ENCODE measurements at places on chromosomes 4 and X.

DNA sequence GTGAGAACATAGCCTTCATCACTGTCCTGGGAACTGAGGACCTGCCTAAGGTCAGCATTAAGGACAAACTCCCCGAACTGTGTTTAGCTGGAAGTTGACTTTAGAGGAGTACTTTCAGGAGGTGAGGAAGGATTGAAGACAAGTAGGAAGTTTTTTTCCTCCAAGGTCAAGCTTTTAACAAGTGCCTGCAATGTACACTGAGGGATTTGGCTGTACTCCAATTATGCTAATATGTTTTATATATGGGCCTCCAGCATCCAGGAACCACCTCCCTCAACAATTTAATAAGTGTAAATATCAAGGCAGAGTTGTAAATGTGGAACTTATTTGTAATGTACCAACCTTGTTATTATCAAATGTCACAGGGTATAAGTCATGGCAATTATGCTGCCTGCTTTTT is 726.2 kb downstream of the RPA4 start:
- DNase-seq = no peak

GRCh38 chr4:163495900-163496299 is 1.4 kb downstream of the TMA16 start:
- no peak for DNase-seq

DNA sequence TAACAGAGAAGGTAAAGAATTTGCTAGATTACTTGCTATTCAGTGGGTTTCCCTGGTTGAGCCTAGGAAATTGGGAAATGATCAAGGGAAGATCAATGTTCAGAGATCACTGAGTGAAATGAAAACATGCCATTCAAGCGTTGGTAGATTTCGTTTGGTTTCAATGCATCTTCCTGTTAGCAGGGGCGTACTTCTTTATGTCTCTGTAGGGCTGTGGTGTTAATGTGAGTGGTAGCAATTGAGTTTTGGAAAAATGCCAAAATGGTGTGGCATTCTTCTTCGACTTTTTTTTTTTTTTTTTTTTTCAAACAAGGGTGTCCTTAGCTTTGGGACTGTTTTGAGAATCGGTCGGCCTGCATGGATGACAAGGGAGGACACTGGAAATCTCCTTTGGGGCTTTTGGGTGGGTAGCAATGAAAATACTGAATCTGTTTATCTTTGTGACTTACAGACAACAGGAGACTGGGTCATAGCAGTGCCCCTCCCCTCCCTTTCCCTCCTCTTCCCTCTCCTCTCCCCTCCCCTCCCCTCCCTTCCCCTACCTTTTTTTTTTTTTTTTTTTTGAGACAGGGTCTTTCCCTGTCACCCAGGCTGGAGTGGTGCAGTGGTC is 50.4 kb downstream of the SPRY1 start:
- DNase-seq = no peak

- DNase-seq = no peak
Measured at GRCh38 chr4:183266371-183266770, 53.7 kb downstream of the CLDN22 start.

- no peak for DNase-seq
Measured at GRCh38 chr4:8832113-8832915, 39.3 kb downstream of the HMX1 start.

- DNase-seq = no peak
Measured at GRCh38 chrX:25048178-25048577, 32.4 kb upstream of the ARX start.

- no peak for DNase-seq
Measured at GRCh38 chr4:152160225-152160800, 375.6 kb downstream of the FBXW7 start.

DNA sequence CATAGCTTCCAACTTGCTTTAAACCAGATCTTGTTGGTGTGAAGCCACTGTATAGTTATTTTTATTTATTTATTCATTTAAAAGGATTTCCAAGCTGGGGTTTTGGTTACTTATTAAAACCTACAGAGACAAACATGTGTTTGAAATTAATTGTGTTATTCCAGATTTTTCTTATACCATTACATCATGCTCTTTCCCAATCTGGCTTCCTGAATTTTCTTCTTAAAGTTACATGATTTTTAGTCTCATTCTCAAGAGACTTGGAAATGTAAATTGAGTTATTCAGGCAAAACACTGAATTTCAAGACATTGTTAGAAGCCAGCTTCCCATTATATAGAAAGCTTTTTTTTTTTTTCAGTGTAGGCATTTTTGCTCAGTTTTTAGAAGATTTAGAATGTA is 381.9 kb downstream of the IL1RAPL1 start:
- DNase-seq = no peak

GRCh38 chr4:123043013-123043412 is 120.6 kb upstream of the NUDT6 start:
- no peak for DNase-seq

DNA sequence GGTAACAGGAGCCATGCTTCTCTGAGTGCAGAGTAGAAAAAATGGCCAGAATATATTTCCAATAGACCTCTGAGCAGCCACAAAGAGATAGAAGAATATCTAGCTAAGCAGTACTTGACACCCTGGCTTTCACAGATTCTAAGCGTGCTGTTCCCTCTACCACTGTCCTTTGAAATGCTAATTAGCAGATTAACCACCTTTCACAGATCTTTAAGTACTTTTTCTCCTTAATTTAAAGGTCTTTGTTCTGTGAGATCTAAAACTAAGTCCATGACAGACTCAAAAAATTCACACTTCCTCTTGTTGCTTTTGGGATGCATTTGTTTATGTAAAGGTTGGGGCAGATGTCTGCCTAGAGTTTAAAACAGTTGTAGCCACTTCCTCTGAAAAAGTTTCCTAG is 28.3 kb upstream of the MAGEC2 start:
- DNase-seq = no peak

DNA sequence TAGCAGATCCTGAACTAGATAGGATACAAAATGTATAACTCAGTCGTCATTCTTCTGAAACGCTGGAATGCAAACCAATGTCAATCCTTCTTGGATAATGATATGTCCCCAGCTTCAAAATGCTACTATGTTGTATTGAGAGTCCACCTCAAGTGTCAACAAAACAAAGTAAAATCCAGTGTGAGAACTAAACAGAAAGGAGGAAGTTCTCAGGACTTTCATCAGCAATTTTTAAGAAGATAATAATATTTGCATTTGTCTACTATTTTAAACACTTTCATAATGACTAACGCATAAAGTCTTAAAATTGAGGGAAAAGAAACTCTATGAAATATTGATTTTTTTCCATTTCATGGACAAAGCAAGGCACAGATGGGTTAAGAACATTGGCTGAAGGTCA is 36.3 kb downstream of the SOD3 start:
- DNase-seq = no peak

DNA sequence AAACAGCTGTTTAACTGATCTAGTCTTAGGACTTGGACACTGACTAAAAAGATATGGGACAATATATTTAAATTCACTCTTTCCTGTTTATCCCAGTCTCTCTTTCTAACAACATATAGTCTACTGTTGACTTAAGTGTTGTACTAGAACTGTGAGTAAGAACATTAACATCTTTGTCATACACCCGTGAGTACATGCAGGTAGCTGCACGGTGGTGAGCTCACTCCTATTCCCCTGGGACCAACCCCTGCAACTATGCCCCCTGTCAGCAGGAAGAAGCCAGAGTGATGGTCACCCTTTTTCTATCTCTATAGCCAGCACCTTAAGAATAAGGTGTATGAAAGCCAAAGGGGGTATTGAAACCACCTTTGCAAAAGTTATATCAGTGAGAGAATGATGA is 17.6 kb downstream of the TBL1X start:
- no peak for DNase-seq

DNA sequence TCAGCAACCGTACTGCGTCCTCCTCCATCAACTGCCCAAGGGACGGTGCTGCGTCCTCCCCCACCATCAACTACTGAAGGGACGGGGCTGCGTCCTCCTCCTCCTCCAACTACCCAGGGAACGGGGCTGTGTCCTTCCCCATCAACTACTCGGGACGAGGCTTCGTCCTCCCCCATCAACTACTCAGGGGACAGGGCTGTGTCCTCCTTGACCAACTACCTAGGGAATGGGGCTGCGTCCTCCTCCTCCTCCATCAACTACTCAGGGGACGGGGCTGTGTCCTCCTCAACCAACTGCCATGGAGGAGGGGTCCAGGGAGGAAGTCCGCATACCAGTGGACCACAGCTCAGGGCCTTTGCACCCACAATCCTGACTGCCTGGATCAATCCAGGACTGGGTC is 24.4 kb downstream of the PPP2R3B start:
- DNase-seq = no peak

- DNase-seq = no peak
Measured at GRCh38 chrX:22952010-22952409, 47.8 kb upstream of the DDX53 start.

DNA sequence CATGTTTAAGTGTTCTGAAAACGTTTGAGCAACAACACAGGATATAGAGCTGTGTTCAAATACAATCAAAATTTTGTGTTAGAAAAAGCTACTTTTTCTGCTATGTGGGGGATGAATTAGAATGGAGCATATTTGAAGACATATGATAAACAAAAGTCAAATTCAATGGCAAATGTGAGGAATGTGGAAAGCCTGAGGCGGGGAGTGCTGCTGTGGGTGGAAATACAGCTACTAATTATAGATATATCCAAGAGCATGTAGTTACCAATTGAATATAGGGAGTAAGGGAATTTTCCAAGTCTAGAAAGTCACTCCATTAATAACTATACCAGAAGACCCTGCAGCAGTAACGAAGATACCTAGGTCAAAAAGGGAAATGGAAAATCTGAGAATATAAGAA is 2370.4 kb upstream of the TENM3 start:
- DNase-seq = no peak

DNA sequence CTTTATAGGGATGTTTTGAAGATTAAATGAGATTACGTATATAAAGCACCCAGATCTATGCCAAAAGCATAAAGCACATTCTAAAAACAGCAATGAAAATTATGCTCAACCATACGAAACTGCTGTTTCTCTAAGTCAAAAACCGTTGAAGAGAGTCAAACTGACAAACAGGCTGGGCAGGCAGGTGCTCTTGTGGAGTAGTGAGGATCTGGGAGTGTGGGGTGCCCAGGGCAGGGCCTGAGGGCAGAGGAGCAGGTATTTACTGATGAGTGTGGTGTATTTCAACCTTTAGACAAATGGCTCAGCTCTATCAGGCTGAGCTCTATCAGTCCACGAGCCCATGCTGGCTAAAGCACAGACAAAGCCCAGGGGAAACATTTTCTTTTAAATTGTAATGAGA is 40.4 kb downstream of the RELL1 start:
- no peak for DNase-seq
